ENCODE measurements at places on chromosomes 5 and 9.

DNA sequence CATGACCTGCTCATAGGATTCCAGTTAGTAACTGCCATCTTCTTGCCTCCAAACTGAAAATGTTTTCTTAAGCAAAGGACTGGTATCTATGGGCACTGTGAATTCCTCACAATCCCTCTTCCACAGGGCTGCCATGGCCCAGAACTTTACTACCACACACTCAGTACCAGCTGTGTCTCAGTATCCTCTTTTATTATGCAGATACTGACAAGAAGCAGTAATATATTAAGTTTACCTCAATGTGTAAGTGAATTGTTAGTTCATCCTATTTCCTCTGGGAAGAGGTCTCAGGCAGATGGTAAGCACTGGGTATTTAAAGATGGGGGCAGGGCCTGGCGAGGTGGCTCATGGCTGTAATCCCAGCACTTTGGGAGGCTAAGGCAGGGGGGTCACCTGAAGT is 320.8 kb upstream of the RFX3 start:
- DNase-seq, result no peak

DNA sequence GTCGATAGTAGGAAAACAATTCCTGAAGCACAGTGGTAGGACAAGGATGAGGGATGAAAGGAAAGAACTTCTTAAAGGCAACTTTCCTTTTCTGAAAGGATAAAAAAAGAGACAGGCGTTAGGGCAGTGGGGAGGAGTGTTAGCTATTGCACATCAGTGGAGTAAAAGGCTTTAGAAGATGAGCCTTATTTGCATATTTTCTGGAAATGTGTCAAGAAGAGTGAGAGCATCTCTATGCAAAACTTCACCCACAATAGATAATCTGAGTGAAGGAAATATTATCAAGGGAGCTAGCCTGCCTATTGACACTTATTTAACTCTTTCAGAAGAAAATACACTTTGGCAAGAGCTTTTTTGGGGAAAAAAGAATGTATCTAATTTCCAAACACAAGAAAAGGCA is 151.6 kb downstream of the MACIR start:
- DNase-seq, result no peak

DNA sequence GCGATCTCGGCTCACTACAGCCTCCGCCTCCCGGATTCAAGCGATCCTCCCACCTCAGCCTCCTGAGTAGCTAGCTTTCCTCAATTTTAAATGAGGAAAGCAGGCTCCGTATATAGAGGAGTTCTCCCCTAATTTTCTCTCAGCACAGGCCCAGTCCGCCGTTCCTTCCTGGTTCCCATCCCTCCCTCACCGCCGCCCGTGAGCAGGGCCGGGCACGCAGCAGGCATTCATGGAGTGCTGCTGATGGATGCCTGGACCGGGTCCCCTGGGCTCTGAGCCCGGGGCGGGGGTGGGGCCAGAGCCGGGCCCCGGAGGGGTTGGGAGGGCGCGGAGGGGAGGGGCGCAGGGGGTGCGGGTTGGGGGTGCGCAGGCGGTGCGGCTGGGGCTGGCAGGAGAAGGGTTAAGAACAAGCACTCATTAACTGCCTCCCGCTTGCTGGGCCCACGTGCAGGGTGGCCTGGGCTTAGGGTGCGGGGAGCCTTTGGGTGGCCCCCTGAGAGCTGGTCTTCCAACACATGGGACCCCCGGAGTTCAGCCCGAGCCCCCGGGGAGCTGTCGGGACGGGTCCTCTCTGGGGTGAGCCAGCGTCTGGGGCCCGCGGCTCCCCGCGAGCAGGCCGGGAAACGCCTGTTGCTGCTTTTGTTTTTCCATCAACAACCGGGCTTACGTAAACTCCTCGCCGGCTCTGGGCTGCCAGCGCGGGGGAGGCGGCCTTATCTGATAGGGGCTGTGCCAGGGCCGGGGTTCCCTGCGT is 33.7 kb downstream of the LHX2 start:
- peak; percentile 56 for DNase-seq

- peak; percentile 84 for DNase-seq
These were observed 512.9 kb downstream of the HINT1 start for GRCh38 chr5:130652176-130652575.

DNA sequence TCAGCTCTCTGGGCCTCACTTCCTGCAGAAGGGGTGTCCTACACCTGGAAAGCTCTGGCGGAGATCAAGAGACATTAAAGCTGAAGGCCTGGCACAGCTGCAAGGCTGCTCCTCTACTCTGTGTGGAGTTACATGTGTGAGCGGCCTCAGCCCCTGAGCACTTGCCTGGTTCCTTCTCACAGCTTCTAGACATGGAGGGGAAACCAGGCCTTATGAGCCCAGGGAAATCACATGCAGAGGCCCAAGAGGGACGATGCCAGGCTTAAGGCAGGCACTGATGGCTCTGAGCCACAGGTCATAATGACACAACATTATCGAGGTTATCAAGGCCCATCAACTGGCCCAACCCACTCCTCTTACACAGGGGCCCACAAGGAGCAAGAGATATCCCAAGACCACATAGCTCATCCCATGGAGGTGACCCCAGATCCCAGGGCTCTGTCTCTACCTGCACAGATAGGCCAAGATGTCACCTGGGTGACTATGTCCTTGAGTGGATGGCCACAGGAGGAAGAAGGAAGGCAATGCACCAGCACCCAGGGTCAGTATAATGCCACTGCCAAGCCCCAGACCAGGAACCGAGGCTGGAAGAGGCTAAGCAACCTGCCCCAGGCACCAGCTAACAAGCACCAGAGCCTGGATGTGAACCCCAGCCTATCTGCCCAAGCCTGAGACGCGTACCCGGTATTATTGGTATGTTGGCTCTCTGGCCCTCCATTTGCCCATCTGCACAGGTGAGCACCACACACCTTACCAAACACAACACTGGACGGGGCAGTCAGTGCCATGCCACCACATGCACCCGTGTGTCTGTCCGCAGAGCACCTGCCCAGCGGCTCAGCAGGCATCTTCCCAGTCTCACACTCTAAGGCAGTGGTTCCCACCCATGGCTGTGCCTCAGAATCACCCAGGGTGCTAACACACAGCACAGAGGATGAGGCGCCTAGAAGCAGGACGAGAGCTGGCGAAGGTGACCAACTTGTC is 143.3 kb downstream of the GABBR2 start:
- no peak for DNase-seq

- peak; percentile 11 for DNase-seq
These were observed 32.1 kb downstream of the PRKACG start for GRCh38 chr9:68981789-68982188.

DNA sequence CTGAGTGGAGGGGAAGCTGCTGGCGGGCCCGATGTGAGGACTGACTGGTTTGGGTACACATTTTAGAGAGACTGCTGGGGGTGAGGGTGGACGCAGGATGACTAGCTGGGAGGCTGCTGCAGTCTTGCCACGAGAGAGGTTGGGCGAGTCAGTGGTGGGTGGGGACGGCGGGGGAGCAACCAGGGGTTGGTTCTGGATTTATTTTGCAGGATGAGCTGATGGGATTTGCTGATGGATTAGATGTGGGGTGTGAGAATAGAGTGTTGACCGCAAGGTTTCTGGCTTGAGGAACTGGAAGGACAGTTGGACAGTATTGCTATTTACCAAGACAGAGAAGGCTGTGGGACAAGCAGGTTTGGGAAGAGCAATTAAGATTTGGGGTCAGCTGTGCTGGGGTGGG is 5.8 kb upstream of the NDST1 start:
- no peak for DNase-seq

DNA sequence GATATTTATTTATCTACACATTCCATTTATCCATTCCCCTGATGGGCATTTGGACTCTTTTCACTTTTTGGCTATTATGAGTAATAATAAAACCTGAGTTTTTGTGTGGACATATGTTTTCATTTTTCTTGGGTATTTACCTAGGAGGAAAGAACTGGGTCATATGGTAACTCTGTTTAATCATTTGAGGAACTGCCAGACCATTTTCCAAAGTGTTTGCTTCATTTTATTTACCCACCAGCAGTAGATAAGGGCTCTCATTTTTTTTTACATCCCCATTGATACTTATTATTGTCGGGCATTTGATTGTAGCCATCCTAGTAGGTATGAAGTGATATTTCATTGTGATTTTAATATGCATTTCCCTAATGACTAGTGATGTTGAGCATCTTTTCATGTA is 7.7 kb upstream of the PTPDC1 start:
- DNase-seq, result no peak

DNA sequence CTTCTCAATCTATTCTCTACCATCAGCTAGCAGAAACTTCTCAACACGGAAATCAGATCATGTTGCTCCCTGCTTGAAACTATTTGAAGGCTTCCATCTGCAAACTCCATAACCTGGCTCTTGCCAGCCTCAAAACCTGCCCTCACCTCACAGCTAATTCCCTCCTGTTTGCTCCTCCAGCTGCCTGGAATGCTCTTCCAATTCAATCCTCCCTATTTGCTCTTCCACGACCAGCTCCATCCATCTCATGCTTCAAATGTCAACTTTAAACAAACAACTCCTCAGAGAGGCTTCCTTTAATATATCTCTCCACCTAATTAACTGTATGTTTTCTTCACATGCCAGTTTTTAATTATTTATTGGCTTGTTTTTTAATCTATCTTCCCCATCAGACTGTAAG is 1.5 kb downstream of the PLAA start:
- DNase-seq, result peak; percentile 17

GRCh38 chr5:11878814-11879213 is 25.4 kb downstream of the CTNND2 start:
- DNase-seq, result no peak

DNA sequence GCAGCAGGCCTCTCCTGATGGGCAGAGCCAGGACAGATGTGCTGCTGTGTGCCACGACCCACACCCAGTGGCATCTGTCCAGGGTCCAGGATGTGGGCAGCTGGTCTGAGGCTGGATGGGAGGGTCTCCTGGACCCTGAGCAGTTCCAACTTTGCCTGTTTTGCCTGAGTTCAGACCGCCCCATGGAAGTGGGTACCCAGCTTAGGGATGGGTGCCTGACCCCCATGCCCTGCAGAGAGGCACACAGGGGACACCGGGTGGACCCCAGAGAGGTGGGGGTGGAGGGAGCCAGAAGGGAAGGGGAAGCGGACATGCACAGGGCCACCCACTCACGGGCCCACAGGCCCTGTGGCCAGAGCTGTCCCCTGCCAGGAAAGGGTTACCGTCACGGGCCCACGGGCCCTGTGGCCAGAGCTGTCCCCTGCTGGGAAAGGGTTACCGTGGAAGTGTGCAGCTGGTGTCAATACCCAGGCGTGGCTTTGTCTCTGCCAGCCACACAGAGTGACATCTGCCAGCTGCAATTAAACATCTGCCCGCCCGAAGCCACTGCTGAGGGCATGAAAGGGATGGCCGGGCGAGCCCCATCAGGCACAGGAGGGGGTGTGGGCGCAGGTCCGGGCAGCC is 50.0 kb downstream of the NACC2 start:
- no peak for DNase-seq

DNA sequence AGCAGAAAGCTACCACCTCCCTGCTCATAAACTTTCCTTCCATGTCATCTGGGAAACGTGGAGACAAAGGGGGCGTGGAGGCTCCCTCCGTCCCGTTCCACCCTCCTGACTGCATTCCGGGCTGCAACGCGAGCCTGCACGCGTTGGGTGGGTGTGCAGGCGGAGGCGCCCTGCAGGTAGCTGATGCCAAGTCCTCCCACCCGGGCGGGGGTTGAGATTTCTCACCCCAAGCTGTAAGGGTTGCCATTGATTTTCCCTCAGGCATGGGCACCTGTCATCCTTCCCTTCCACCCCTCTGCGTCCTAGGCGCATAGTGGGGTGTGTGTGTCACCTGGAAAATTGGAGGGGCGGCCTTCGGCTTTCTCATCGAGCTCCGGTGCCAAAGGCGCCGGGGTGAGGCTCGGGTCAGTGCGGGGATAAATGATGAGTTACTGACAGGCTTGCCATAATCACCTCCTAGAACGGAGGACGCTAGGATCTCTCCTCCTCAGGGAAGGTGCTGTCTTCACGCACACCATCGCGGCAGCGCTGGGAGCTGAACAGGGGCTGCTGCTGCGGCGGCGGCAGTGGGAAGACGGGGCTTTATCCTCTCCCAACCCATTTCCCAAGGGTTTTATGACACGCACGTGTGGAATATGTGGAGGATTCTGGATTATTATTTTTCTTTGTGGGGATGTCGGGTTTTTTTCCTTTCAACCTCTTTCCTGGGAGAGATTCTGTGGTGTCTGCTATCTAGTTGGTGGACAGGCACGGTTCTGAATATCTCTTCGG is 973 bp downstream of the PLPPR1 start:
- DNase-seq, result no peak

GRCh38 chr5:36689225-36689624 is 82.8 kb downstream of the SLC1A3 start:
- no peak for DNase-seq

- peak; percentile 52 for DNase-seq
These were observed 15.3 kb downstream of the TNFSF15 start for GRCh38 chr9:114790521-114790920.

DNA sequence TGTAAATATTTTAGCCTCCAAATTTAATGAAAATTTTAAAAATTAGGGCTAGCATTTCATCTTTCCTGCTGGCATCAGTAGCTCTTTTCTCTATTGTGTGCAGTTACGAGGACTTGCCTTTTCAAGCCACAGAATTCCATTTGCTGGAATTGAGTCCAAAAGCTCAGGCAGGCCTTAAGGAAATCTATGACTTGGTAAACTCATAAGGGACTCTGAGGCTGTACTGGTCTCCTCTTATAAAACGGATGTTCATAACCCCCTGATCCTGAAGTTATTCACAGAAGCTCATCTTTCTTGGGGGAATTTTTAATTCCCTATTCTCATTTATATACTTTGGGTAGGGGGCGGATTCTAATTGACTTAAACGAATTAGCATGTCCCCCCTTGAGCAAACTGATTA is 23.4 kb downstream of the ANKRA2 start:
- DNase-seq, result no peak

GRCh38 chr9:114805670-114806525 is at the start of gene TNFSF15:
Gene TNFSF15, minus strand, starts transcription at chr9:114806039. Its CDS starts 27 bp downstream, at chr9:114806012.
- DNase-seq, result peak; percentile 86

Measured in mesenchymal stem cell (in vitro differentiated cells and primary cell).